ENCODE measurements at places on chromosomes 16 and 17.
A peak's percentile ranks its signal among the peaks of the same experiment; 100 is the strongest.

GRCh38 chr16:14240964-14241363 lies 169.8 kb downstream of the MRTFB start:
- no peak for DNase-seq

DNA sequence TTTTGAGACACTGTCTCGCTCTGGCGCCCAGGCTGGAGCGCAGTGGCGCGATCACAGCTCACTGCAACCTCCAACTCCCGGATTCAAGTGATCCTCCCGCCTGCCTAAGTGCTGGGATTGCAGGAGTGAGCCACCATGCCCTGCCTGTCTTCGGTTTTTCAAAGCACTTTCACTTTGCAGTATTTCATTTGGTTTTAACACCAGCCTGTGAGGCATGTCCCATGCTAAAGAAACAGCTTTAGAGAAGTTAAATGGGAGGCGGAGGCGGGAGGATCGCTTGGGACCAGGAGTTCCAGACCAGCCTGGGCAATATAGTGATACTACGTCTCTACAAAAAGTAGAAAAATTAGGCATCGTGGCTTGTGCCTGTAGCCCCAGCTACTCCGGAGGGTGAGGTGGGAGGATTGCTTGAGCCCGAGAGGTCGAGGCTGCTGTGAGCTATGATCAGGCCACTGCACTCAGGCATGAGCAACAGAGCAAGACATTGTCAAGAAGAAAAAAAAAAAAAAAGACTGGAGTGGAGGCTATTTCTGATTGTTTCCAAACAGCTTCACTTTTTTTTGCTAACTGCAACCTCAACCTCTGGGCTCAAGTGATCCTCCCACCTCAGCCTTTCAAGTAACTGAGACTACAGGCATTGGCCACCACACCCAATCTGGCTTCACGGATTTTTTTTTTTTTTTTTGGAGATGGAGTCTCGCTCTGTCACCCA lies 1.3 kb downstream of the METTL23 start:
- no peak for DNase-seq

GRCh38 chr17:80694085-80694991 lies 149.7 kb downstream of the RPTOR start:
- no peak for DNase-seq

DNA sequence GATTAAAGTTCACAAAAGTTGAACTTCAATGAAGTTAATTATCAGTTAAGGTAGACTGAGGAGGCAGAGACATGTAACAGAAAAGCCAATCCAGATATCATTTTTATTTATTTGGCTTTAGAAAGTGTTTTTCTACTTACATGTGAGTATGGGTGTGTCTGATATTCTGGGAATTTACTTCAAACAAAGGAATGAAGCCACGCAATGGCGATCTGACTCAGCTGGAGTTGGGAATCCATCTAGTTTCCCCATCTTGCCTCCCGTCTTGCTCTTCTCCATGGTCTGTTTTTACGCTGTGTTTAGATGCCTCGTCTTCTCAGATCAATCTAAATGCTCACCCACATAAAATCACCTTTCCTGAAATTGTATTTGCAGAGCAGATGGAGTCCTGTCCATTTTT lies 1.7 kb upstream of the KCNJ16 start:
- no peak for DNase-seq

GRCh38 chr16:2962334-2963073 lies 1.6 kb upstream of the KREMEN2 start:
- no peak for DNase-seq

- DNase-seq, result no peak
Measured at GRCh38 chr16:80341263-80341662, 199.5 kb upstream of the DYNLRB2 start.

DNA sequence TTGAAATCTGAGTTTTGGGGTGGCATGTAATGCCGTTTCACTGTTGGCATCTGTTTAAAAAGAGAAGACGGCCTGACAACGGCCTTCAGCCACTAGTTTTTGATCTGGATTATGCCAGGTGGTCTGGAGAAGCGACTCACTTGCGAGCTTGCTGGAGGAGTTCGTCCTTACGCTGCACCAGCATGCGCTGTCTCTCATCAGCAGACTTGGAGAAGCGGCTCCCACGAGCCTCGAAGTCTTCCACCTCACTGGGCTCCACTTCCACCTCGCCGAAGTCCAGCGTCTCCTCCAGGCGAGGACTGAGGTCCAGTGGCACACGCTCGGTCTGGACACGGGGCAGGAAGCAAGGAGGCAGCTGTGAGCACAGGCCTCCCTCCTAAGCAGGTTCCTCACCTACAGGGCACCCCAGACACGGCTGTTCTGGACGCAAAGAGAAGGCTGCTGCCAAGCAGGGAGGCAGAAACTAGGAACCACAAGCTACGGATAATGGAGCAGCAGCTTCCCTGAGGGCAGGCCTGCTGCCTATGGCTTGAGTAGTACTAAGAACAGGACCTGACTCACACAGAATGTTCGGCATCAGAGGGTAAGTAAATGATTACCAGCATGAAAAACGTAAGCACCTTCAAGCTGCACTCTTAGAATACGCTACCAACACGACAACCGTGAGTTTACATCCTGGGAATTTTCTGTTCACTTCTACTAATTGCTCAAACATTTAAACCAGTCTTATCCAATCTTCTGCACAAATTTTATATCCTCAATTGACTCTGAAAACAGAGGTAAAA lies 61.4 kb downstream of the AMFR start:
- no peak for DNase-seq

DNA sequence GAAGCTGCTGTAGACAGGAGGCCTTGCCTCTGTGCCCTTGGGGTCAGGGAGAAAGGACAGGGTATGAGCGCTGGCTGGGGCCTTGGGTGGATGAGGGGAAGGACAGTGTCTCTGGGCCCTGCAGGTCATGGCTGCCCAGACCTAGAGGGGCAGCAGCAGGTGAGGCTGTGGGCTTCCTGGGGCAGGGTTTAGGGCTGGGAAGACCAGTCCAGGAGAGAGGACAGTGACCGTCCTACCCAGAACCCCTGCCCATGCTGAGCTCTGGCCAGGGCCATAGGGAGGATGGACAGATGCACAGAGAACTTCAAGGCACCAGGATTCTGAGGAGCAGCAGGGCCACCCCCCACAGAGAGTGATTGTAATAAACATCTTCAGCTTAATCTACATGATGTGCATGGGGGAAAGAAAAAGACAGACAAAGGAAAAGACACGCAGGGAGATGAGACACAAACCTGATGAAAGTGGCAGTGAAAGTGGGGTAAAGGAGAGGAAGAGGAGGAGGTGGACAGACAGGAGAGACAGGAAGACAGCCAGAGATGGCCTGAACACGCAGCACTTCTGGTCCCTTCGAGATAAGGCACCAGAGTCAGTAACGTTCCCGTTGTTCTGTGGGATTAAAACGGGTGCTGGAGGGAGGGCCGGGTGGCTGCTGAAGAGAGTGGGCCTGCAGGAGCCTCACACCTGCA lies 17.5 kb downstream of the FLOT2 start:
- DNase-seq, result no peak

- no peak for DNase-seq
Measured at GRCh38 chr17:336110-337021, 16.2 kb downstream of the RPH3AL start.

GRCh38 chr16:4922721-4923342 lies 14.1 kb downstream of the PPL start:
- no peak for DNase-seq

GRCh38 chr16:943971-944370 lies 26.8 kb downstream of the LMF1 start:
- DNase-seq, result no peak

GRCh38 chr17:79702034-79702433 lies 28.7 kb upstream of the ENPP7 start:
- DNase-seq, result no peak

- no peak for DNase-seq
Measured at GRCh38 chr17:81655378-81656117, 794 bp downstream of the PDE6G start.

GRCh38 chr16:55136356-55137150 lies 187.4 kb upstream of the IRX6 start:
- DNase-seq, result no peak

- no peak for DNase-seq
Measured at GRCh38 chr17:14746822-14747602, 446.1 kb downstream of the HS3ST3B1 start.

DNA sequence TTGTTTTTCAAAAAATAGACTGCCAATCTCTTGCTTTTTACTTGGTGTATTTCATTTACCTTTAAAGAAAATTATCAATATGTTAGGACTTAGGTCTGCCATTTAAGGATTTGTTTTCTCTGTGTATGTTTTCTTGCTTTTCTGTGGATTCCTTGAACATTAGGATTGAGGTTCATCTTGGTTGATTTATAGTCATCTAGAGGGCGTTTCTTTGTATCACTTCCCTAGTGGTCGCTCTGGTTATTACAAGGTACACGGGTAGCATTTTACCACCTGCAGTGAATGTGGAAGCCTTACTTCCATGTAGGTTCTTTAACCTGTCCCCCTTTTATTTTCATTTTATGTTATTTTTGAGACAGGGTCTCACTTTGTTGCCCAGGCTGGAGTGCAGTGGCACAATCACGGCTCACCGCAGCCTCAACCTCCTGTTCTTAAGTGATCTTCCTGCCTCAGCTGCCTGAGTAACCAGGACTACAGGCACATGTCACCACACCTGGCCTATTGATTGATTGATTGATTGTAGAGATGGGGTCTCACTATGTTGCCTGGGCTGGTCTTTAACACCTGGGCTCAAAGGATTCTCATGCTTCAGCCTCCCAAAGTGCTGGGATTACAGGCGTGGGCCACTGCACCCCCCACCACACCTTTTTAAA lies 35.2 kb upstream of the CBX4 start:
- DNase-seq, result no peak

DNA sequence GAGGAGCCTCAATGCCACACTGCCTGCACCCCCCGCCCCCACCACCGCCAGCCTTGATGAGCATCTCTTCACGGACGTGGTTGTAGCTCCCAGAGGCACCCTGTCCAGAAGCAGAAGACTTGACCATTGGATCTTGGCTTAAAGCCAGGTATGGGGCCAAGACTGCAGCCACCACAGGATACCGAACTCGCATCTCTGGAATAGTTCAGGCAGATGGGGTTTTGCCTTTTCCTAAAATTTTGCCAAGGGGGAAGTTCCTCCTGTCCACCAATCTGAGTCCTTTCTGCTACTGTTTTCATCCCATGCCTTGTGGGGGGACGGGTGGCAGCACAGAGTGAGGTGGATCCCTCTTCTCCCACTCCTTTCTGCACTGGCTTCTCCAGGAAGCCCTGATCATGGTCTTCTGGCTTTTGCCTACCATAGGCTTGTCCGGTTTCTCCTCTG lies 939 bp downstream of the CORO6 start:
- DNase-seq, result no peak

DNA sequence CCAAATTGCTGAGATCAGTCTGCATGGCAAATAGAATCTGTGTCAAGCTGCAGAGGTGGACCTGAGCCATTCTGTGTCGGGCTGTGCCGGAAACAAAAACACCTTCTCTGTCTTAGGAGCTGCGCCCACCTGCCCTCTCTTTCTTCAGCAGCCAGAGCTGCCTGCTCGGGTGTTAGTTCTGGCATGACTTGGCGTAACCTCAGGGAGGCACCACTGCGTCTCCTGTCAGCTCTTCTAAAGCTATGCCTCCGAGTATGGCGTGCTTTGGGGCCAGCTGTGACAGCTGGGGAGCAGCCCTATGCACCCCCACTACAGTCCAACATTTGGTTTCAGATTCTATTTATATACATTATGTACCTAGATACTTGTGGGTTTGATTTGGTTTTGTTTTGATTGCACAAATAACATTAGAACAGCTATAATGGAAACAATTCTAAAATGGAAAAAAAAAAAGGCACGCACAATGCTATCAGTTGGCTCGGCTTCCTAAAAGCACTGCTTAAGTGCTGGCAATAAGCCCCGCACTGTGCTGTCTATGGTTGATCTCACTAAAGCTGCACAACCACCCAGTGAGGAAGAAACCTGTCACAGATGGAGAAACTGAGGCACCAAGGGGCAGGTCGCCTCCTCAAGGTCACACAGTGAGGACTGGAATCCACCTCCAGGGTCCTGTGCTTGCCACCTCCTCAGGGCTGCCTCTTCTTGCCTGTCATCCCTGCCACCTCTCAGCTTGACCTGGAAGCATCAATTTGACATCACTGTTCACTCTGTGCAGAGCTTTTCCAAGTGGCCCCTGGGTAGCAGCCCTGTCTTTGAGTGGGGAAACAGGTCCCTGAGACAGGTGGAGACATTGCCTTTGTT lies 18.7 kb upstream of the ADGRG1 start:
- no peak for DNase-seq

- DNase-seq, result no peak
Measured at GRCh38 chr17:50918933-50919296, 52.8 kb upstream of the TOB1 start.

DNA sequence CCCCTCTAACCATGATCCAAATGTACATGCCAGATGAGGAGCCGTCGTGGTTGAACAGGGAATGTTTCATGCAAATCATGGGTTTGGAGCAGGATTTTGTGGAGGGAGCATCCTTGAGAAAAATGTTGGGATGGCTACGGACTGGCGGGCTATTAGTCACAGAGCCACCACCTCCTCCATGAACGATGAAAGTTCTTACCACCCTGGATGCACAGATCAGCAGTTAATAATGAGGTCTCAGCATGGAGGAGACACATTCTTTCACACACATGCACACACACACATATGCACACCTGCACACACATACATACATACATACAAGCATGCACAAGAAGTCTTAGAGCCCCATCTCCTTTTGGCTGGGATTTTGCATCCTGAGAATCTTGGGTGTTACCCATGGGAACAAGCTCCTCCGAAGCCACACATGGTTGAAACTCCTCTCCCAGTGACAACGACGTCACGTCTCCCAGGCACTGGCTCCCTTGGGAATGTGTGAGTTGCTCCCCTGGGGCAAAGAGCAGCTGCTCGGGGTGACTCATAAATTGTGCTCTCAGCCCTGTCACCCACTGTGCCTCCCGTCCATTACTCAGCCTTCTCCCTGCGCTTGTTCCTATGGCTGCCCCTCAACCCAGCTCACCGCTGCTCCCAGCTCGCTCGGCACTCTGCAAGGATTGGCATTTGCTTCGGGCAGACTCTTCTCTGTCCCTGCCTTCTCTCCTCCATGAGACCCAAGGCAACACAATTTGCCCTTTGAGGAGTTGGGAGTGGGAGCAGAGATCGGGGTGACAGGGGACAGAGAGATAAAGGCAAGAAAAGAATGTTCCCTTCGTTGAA lies 344.6 kb downstream of the SOX9 start:
- peak; percentile 30 for DNase-seq

- DNase-seq, result no peak
Measured at GRCh38 chr17:41844971-41845370, 7.3 kb downstream of the KLHL10 start.

DNA sequence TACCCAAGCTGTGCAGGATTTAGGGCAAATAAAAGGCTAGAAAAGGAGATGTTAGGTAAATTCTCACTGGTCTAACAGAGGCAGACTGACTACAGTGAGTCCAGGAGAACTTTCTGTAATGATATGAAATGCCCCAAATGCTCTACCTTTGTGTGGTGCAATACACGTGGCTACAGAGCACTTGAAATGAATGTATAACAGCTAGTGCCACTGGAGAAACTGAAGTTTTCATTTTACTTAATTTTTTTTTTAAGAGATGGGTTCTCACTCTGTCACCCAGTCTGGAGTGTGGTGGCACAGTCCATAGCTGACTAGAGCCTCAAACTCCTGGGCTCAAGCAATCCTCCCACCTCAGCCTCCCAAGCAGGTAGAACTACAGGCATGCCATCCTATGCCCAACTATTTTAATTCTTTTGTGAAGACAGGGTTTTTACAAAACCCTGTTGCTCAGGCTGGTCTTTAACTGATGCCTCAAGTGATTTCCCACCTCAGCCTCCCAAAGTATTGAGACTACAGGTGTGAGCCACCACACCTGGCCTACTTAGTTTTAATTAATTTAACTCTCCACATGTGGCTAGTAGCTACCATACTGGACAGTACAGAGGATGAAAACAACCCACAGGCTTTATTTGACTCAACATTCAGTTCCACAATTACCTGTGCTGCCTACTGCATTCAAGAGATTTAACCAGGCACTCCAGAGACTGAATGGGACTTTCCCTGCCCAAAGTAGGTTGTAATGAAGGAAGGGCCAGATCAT lies 84.8 kb upstream of the PLEKHM1 start:
- no peak for DNase-seq
